Right cardiac atrium (tissue), 5 donors: ENCODE measurements at places on chromosomes 4 and X. TPM values are rescaled to one million over a fixed set of nuclear protein-coding genes. Genes with fewer than 3 reads are reported as not detected.

PCDH10 gene
- 1.5 TPM for total RNA-seq

TMEM150C gene
- 15.6 TPM for total RNA-seq

PABPC1L2B gene
- not detected for total RNA-seq

RBM47 gene
- total RNA-seq: 8.2 TPM

GLRA3 gene
- total RNA-seq: not detected

MAOA gene
- 97.7 TPM for total RNA-seq

GAR1 gene
- total RNA-seq: 10.1 TPM

USP26 gene
- not detected for total RNA-seq

DUX4 gene
- total RNA-seq: not detected

MAGEA1 gene
- not detected for total RNA-seq

NWD2 gene
- total RNA-seq: not detected

SPACA5 gene
- total RNA-seq: not detected

CXCL8 gene
- total RNA-seq: 0.50 TPM

MAGEA2 gene
- total RNA-seq: not detected

SMS gene
- 56.2 TPM for total RNA-seq
